ENCODE measurements at places on chromosomes 3 and 15.

- DNase-seq: no peak
Measured at GRCh38 chr15:87599616-87600015, 656.9 kb downstream of the NTRK3 start.

GRCh38 chr15:80174017-80174746 lies 21.4 kb downstream of the FAH start:
- DNase-seq: no peak

DNA sequence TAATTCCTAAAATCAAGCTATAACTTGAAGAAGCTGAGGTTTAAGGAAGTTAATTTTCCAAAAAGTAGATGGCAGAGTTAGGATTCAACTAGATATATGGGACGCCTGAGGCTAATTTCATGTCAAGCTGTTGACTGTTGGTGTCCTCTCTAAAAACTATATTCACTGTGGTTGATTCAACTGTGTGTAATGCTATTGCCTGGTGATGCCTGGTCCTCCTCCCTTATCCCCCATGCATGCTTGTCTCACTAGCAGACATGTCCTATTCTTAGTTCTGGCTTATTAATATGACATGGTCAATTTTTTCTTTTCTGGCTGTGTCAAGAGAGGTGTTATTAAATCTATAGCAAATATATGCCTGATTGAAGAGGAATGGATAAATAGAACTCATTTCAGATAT lies 156.1 kb downstream of the SPATA16 start:
- DNase-seq: no peak

DNA sequence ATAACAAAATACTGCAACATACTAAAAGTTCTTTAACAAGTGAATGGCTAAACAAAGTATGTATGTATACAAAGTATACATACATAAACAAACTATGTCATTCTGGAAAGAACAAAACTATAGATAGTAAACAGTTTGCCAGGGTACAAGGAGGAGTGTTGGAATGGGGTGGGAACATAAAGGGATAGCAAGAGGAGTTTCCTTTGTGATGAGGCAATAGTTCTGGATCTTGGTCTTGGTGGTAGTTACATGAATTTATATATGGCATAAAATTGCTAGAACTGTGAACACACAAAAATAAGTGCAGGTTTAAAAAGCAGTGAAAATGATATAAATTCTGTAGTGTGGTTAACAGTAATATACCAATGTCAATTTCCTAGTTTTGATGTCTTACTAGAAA lies 22.0 kb downstream of the ZNF148 start:
- DNase-seq: no peak

DNA sequence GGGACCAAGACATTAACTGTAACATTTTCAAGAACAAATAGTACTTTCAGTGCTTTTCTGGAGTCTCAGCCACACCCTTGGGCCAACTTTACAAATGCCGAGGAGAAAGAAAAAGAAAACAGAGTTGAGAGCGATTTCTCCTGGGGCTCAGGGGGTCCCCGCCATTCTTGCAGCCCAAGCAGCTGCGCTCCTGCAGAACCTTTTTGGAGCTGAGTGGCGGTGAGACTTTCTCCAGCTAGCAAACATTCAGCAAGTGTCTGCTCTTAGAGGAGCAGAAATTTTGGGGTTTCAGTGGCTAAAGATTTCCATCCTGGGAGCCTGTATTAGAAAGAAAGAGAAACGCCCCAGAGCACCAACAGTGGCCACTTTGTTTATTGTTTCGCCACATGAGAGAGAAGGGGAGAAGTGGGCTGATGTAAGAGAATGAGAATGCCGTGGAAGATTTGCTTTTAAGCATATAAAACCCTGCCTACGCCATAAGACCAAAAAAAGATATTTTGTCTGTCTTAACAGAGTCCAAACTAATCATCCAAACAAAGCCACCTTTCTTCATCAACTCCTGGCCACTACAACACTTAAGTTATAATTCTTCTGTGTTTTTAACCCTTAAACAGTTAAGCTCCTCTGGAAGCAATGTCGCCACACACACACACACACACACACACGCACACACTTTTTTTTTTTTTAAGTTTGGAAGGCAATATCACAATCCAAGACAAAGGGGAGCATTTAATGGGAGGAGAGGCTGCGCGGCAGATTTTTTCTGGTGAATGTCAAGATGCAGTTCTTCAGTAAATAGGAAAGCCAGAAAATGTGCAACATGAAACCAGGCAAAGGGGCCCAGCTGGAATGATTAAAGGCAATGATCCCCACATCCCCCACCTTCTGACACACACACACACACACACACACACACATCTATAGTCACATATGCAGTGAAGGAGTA lies 19.2 kb downstream of the EID1 start:
- no peak for DNase-seq

Data from thoracic aorta (tissue), 2 donors.